ENCODE measurements at places on chromosomes 6 and 20. TPM values are rescaled to one million over a fixed set of nuclear protein-coding genes. Genes with fewer than 3 reads are reported as not detected.

- peak; percentile 2 for DNase-seq
These were observed 26.9 kb downstream of the CLVS2 start for GRCh38 chr6:123022975-123023374.

DNA sequence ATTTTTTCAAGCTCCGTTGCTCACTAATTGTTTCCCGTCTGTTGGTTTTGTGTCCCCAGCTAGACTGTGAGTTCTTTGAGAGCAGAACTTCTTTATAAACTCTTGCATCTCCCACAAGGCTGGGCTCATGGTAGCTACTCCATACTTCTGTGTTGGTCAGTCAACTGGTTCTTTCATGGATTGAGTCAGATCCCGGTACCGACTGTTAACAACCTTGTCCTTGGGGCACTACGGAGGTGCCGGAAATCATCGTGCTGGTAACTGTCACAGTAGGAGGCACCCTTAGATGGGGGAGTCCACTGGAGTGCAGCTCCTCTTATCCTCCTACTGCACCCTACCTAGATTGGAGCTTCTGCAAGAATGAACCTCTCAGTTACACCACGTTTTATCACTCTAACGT is 8.6 kb upstream of the STX16 start:
- no peak for DNase-seq

GRCh38 chr20:437787-438486 is 24.4 kb downstream of the TBC1D20 start:
- no peak for DNase-seq

DNA sequence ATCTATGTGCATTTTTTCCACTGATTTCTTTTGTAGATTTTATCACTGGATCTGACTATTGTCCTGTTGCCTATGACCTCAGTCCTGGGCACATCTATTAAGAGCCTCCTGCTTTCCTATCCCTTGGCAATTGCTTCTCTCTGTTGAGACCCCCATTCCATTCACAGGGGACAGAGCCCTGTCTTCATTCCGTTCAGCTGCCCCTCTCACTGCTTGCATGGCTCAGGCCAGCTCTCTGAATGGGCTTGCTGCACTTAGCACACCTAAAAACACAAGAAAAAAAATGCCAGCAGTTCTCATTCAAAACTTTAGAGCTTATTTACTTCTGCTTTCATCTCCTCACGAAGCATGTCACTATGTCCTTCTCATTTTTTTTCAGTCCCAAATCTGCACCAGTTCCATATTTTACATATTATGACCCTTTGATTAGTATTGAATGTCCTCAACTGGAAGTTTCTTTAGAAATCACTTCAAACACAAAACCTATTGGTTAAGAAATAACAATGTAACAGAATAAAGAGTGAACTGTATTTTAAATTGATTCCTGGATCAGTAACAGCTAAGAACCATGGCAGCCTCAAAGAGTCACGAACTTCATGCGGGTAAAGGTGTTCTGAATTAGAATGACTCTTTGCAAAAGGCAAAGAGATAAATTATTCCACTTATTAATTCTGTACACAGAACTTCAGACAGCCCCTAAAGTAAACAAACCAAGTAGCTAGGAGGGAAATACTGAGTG is 616.5 kb downstream of the C6orf118 start:
- DNase-seq = no peak

- no peak for DNase-seq
These were observed 81.4 kb downstream of the SOBP start for GRCh38 chr6:107571354-107571753.

DNA sequence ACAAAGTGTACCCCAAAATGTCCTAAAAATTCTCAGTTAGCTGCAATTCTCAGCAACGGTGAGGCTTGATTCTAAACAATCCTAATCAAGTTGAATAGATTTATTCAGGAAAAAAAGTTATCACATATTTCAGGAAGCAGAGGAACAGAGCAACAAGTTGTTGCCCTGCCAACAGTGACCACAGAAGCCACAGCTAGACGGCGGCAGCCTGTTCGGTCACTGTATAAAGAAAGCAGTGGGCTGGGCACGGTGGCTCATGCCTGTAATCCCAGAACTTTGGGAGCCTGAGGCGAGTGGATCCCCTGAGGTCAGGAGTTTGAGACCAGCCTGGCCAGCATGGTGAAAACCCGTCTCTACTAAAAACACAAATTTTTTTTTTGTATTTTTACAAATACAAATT is 171.2 kb upstream of the BMP5 start:
- no peak for DNase-seq

DNA sequence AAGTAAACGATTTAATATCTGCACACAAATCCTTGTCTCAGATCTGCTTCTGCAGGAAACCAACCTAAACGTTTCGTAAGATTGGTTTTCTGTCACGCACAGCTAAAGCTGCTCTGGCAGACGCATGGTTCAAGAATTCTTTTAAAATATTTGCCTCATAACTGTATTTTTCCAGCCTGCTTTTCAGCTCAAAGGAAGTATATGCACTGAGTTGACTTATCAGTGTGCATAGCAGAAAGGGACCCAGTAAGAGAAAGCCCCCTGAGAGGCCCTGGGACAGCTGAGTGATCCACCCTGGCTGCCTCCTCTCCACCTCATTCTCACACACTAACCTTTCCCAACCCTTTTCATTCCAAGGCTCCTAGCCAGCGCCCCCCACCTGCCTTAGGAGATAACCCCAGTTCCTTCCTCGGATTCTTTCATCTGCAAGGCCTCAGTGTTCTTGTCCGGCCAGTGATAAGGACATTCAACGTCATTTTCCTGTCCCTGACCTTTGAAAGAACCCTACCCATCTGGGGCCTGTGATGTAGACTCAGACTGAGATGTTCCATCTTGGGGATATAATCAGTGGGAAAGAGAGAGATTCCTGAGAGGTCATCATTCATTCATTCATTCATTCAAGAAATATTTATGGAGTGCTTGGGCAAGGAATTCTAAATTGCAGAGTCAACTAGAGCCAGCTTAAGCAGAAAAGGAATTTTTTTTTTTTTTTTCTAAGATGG is 22.4 kb upstream of the SLC9A8 start:
- peak; percentile 86 for DNase-seq

DNA sequence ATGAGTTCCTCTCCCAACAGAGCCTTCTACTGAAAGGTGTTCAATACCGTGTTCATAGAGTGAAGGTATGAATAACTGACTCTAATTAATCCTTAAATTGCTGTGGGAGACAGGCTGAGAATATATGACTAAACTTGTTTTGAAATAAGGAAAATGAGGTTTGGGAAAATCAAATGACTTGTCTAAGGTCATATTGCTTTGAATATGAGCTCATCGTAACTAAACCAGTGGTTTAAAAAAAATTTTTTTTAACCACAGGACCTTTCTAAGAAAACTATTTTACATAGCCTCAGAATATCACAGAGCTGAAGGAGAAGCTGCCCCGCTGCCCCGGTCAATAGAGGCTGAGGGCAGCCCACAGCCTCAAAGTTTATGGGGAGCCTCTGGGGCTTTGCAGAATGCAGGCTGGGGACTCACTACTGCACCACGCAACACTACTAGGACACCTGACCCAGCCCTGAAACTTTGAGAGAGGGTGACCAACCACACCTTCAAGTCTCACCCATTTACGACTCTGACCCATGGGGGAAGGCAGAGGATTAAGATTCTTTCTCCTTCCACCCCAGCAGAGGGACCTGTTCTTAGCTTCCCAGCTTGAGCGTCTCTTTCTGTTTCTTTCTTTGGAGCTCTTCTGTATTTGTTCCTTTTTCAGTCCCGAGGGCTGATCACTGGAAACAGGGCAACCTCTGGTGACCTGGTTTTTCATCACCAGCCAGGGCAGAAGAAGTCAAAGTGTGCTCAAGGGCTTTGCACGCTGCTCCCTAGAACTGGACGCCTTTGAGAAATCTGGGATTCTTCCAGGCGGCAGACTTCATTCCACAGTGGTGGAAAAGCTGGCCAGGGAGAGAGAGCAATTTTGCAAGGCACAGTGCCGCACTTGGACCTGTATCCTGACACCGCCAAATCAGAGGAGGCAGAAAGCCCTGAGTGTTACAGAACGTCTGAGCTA is 220.2 kb downstream of the ATXN1 start:
- peak; percentile 65 for DNase-seq

DNA sequence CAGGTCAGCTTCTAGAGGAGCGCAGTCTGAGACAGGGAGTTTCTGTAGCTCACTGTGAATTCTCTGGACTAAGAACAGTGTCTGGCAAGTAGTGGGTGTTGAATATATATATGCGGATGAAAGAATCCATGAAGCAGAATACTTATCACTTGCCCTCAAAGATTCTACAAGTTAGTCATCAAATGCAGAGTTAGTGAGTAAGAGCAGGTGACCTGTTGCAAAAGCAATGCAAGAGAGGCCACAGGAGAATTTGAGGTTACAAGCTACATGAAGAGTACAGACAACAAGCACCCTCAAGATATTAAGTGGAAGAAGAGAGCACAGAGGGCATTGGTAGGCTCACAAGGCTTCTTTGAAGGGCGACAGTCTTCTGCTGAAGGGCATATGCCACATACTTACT is 103.4 kb upstream of the BTBD3 start:
- DNase-seq = peak; percentile 59

DNA sequence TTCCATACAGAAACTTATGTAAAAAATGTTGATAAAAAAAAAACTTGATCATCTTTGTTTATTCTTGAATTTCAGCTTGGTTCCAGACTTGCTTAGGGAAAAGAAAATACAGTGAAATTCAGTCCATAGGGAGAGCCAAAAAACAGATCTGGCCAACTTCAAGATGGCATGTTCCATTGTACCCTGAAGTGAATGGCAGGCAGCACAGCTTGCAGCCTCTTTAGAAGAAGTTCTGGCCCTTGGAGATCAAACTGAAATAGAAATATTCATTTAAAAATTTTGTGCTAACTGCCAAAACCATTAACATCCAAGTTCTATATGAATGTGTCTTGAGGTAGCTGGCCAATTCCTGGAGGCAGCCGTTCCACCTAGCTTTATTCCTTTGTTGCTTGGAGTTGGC is 448.4 kb downstream of the EPM2A start:
- DNase-seq = no peak

DNA sequence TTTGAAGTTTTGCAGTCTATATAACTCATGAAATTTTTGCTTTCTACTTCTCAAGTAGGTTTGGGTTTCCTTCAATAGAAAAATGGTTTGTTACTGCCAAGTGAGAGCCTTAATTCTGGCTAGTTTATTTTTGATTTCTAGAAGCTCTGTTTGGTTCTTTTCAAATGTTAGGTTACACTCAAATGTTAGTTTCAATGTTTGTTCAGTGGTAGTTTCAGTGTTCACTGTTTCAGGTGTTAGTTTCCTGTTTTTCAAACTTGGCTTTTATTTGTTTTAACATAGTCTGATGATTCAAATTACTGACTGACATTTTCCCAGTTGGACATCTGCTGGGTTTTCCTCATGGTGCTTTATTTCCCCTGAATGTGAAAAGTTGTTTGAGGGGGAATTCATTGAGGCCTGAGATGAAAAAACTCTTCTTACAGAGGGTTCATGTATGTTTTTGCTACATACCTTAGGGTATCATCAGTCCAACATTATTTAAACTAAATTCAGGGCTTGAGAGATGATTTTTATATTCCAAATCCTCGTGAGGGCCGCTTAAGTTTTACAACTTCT is 189.0 kb downstream of the JARID2 start:
- no peak for DNase-seq

GRCh38 chr6:6688951-6689350 is 100.4 kb downstream of the LY86 start:
- peak; percentile 51 for DNase-seq

- no peak for DNase-seq
These were observed 45.6 kb downstream of the CENPW start for GRCh38 chr6:126385536-126385935.

DNA sequence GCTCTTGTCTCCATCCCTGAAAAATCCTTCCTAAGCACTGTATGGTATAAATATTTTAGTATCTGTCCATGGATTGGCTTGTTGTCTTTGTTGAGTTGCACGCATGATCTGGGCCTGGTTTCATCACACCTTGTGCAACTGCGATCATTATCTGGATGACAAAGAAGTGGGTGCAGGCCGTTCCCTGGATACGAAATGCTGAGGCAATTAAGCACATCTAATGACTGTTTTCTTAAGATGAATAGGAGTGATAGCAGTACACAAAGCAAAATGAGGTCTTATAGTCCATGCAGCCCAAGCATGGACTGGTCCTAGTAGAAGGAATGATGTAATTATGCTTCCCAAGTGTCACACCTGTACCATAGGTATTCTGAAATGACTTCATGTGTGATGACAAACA is 47.8 kb downstream of the SLC35D3 start:
- DNase-seq = no peak

DNA sequence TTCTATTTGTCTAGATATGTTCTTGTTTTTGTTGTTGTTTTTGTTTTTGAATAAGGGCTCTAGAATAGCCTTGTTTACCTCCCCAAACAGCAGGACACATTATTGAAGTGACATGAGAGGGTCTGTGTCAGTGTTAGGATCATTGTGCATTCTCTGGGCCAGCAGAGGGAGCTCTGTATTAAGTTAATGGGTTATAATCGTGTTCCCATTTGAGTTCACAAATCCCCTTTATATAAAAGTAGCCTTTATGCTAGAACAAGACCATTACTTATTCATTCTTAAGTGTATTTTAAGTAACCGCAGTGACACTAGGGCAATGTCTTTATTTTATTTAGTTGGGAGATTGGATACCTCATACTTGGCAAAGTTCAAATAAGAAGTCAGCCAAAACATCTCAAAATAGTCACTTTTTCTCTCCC is 44.8 kb downstream of the STK4 start:
- DNase-seq = peak; percentile 91

GRCh38 chr6:158124288-158124687 is 43.8 kb downstream of the SERAC1 start:
- DNase-seq = no peak

GRCh38 chr6:104604685-104605084 is 255.0 kb downstream of the HACE1 start:
- DNase-seq = no peak

GRCh38 chr6:80454197-80454596 is 347.7 kb downstream of the BCKDHB start:
- DNase-seq = peak; percentile 94

- no peak for DNase-seq
These were observed 150.3 kb upstream of the INSM1 start for GRCh38 chr20:20217621-20218020.

DNA sequence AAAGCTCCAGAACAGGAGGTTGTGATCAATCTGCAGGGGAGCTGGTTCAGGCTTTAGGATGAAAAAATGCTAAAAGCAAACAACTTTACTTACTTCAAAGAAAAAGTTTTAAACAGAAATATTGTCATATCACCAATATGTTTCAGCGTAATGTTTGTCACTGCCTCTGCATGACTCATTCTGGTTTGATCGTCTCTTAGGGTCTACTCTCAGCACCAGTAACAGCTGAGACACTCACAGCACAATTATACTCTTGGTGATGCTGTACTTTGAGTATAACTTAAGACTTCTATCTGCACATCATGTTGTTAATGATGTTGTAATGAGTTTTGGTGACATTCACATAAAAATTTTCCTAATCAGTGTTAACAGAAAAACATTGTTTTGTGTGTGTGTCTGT is 665.4 kb downstream of the EPM2A start:
- no peak for DNase-seq

- DNase-seq = no peak
These were observed 49.6 kb downstream of the KIZ start for GRCh38 chr20:21175433-21175832.

The ARFGEF3 gene
- 0.09 TPM for total RNA-seq

The FERMT1 gene
- 8.8 TPM for total RNA-seq

The PTGIS gene
- total RNA-seq = 1,011 TPM

The PPP1R18 gene
- total RNA-seq = 82.2 TPM

The TFAP2B gene
- under 0.01 TPM for total RNA-seq

The FHL5 gene
- total RNA-seq = not detected

The PHF3 gene
- total RNA-seq = 78.5 TPM

The MICB gene
- total RNA-seq = 3.4 TPM

The PCED1A gene
- total RNA-seq = 21.1 TPM

The STX16 gene
- 25.5 TPM for total RNA-seq

The CYP24A1 gene
- total RNA-seq = 0.98 TPM

The SIRPB1 gene
- not detected for total RNA-seq
